ENCODE measurements at places on chromosomes 3 and 15.
A peak's percentile ranks its signal among the peaks of the same experiment; 100 is the strongest.

DNA sequence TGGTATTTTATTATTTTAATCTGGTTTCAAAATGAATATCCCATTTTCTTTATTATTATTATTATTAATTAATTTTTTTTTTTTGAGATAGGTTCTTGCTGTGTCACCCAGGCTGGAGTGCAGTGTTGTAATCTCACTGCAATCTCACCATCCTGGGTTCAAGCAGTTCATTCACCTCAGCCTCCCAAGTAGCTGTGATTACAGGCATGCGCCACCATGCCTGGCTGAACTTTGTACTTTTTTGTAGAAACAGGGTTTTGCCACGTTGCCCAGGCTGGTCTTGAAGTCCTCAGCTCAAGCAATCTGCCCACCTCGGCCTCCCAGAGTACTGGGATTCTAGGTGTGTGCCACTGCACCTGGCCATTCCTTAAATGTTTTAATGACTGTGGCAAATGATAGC lies 28.6 kb downstream of the DAG1 start:
- DNase-seq, result no peak

GRCh38 chr3:108469126-108469525 lies 41.3 kb downstream of the MYH15 start:
- no peak for DNase-seq

DNA sequence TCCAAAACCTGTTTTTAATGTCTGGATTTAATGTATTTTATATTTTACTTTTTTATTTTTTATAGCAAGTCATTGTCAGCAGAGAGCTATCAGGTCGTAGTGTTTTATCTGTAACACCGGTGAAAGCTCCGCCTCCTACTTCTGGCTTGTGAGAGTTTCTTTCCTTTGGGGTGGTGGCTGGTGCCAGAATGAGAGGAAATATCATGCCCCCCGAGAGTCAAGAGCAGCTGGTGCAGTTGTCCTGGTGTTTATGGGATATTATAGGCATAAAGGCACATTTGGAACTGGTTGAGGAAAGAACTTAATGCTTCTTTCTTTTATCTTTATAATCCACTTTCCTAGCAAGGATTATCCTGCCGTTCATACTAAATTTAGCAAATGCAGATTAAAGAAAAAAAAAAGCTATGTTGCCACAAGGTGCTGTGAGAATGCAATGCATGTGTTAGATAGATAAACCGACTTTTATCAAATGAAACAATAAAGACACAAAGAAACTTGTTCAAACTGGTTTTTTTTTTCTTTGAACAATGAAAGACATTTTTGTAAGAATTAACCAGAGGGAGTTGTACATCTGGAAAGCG lies 260.1 kb upstream of the PLSCR5 start:
- DNase-seq, result no peak

DNA sequence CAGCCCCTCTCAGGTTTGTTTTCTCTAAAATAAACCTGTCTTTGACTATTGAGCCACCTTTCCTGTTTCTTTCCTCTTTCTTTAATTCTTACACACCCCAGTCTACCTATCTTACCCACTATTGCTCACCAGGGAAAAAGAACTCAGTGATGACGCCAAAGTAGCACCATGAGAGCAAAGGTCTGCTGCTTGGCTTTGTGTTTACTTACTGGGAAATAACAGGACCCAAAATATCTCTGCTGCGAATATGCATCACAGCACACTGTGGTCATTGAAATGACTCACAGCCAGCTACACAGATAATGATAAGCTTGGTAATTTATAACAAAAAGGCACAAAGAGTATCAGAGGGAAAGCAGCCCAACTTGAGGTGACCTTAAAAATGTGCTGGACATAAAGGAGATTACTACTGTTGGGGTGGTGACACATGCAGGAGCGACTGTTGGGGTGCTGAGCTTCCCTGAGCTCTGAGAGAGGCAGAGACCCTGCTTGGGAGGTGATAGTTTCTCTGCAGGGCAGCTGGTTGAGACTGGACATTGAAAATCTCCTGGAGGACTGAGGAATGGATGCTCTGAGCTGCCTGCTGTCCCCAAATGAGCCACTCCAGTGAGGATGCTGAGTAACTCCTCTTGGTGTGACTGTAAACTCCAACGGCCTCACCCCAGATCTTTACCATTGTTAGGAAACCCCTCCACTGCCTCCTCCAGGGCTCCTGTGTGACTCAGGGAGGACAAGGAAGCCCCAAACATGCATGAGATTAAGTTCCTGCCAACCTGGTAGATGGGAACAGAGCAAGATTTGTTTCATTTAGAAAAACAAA lies 14.5 kb downstream of the EFCAB12 start:
- DNase-seq, result no peak

DNA sequence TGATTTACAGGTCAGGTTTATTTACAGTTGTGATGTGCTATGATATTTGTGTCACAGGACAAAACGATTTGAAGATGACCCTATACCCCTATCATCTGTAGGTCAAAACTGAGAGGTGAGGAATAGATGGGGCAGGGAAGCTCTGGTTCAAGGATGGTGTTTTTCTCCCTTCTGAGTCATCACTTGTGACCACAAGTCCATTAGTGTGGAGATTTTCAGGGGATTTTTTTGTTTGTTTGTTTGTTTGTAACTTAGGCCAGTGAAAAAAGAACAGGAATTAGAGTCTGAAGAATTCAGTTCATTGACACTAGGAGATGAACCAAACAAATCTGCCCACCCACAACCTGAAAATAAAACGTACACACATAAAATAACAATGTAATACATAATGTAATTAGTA lies 62.7 kb upstream of the FAM98B start:
- DNase-seq, result no peak

DNA sequence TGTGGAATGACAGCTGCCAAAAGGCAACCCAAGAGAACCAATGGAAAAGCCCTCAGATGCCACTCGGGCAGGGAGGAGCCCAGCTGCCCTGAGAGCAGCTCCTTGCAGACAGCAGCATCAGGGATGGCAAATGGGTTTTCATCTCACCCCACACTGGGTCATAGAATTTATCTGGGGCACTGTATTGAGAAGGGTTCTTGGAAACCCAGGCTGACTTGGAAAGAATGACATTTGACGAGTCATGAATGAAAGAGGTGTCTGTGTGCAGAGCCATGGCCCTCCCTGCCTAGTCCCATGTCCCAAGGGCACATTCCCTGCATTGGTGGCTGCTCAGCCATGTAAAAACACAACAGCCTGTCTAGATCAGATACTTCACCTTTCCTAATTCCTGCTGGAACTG lies 157.9 kb upstream of the BHLHE40 start:
- DNase-seq, result no peak

- DNase-seq, result no peak
Observed at GRCh38 chr15:39181940-39182339, 398.9 kb upstream of the THBS1 start.

- no peak for DNase-seq
Observed at GRCh38 chr3:27826448-27826847, 104.3 kb upstream of the EOMES start.

GRCh38 chr3:108223928-108224327 lies 1.7 kb upstream of the IFT57 start:
- no peak for DNase-seq

DNA sequence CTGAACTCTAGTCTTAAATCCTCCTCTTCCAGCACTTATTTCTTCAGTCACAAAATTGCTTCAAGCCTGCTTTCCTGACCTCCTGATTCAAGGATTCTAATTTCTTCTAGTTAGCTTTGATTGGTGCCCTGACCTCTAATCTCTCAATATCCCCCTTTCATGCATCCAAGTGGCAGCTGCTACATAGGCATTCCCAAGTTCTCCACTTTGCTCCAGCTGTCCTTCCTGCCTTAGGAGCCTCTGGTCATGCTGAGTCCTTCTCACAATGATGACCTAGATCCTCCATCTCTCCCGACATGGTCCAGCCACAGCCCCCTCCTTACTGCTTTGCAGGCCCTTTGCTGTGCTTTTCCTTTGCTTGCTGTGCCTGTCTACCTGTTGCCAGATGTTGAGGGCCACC lies 347.8 kb upstream of the C2CD4B start:
- DNase-seq, result no peak

- no peak for DNase-seq
Observed at GRCh38 chr3:171901615-171902312, 58.6 kb downstream of the TMEM212 start.

DNA sequence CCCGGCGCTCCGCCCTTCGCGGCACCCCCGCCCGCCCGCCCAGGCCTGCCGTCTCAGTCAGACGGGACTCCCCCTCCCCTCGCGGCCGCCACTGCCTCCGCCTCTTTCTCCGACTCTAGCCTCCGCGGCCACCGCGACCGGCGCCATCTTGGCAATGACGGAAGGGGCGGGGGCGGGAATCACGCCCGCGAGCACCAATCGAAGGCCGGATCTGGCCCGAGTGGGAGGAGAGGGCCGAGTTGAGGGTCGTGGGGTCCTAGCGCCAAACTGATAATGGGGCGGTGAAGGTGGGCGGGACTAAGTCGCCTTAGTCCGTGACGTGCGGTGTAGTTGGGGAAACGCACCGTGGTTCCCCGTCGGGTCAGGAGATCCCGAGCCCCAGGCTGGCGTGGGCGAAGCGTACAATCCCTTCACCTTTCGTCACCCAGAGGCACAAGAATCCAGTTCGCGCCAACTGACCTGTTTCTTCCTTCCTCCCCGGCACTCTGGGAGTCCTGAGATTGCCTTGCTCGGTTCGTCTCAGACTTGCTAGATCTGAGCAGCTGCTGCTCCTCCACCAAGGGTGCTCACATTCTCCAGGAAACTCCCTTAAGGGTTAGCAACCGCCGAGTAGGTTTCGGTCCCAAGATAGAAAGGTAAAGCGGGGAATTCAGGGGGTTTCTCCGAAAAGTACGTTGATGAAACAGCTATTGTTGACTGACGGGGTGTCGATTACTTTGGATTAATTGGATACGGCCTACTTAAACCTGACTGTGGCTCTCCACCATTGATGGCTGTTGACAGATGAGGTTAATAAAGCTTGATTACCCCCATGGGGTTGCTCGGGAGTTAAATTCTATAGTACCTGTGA lies at the start of gene DENND4A:
Gene DENND4A (minus strand): TSS at position 156 of the 850 bp plus-strand sequence. CDS start 35,843 bp downstream, outside the sequence.
- peak; percentile 97 for DNase-seq

DNA sequence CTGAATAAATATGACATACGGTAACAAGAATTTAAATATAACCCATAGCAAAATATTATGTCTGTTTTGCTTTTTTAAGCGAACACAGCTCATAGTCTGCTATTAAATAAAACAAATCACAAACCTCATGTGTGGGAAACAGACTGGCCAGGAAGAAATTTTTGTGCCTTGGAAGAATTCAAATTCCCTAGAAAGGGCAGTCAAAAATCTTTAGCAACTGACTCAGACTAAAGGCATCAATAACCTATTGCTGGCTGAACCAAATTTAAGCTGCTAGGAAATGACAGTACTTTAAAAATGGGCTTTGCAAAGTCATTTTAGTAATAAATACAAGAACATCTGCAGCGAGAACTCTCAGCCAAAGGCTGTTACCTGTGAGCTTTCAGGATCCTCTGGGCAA lies 151.4 kb downstream of the PLD1 start:
- DNase-seq, result no peak

DNA sequence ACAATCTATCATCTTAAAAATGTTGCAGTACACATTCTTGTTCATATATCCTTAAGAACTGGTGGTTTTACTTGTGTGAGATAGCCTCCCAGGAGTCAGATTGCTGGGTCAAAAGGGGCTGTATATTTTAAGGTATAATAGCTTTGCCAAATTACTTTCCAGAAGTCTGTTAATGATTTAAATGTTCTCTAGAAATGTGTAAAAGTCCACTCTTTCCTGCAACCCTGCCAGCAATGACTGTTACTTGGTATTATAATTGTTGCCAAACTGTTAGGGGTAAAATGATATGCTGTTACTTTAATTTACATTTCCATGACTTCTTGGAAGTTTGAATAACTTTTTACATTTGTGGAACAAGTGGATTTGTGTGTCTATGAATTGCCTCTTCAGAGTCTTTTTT lies 170.8 kb downstream of the SLC9A9 start:
- no peak for DNase-seq

DNA sequence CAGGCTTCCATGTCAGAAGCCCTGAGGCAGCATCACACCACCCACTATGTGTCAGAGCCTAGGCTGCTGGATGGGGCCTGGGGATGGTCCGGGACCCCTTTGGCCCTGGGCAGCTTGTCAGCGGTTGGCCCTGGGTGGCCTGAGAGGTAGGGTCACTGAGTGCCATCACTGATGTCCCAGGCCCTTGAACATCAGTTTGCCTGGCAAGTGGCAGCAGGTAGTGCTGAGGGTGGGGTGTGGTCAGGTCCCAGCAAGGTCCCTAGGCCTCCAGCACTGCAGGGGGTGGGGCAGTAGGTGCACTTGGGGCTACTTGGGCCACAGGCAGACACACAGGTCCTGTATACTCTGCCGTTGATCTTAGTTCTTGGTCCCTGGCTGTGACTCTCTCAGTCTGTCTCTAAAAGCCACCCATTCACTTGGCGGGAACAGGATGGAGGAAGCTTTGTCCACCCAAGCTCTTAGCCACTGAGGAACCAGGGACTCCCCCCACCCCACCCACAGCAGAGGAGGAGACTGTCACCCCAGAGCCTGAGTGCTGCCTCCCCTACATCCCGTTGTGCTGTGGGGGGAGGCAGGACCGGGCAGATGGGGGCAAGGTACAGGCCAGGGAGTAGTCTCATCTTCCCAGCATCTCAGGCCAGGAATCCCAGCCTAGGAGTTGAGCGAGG lies 5.8 kb downstream of the GNAI2 start:
- no peak for DNase-seq

DNA sequence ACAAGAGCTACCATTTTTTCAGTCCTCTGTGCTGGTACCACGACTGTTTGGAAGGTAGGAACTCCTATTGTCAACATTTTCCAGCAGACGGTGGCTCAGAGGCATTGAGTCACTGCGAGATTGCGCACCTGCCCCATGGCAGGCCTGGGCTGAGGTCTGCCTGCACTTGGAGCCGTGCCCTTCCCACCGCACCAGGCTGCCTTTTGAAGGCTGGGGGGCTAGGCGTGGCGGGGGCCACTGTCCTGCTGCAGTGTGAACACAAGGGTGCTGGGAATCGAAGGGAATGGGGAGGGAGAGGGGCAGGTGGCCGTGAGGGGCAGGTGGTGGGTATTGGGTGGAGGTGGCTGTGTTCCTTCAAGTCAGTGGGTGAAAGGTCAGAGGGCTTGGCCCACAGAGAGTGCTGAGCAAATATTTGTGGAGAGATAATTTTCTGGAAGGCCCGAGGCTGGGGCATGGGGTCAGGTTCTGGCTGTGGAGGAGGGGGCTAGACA lies 16.3 kb downstream of the SNX33 start:
- DNase-seq, result no peak

DNA sequence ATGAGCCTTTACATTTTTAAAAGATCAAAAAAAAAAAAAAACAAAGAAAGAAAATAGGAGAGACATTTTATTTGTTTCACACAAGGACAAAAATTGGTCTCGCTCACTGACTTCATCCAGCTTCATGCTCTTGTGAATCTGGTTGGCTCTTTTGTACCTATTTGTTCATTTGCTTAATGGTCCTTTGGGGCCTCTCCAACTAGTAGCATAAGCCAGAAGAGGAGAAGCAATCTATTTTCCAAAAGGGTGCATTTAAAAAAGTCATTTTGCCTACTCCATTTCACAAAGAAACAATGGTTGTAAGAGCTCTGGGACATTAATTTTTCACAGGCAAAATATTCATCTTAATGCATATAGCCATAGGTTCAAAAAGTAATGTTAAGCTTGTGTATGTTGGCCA lies 168.3 kb upstream of the ADAMTS9 start:
- no peak for DNase-seq

- no peak for DNase-seq
Observed at GRCh38 chr3:161177991-161178390, 43.1 kb upstream of the NMD3 start.

GRCh38 chr15:85905751-85906450 lies 111.2 kb upstream of the KLHL25 start:
- DNase-seq, result no peak

- DNase-seq, result no peak
Observed at GRCh38 chr3:129233538-129233937, 15.9 kb upstream of the COPG1 start.

Measured in activated CD8-positive, alpha-beta memory T cell treated with anti-CD3 and anti-CD28 coated beads for 1 hour (primary cell).